ENCODE measurements at places on chromosomes 16 and 17. TPM values are rescaled to one million over a fixed set of nuclear protein-coding genes. Genes with fewer than 3 reads are reported as not detected.

PSMC5 gene
- 89.9 TPM for total RNA-seq

MYH3 gene
- under 0.01 TPM for total RNA-seq

MYO15B gene
- total RNA-seq, result 1.7 TPM

KRT32 gene
- total RNA-seq, result not detected

MRPL58 gene
- 109 TPM for total RNA-seq
